ENCODE measurements at places on chromosomes 11 and 22.

GRCh38 chr22:44276706-44277356, 35.9 kb downstream of the SHISAL1 start:
- no peak for DNase-seq

DNA sequence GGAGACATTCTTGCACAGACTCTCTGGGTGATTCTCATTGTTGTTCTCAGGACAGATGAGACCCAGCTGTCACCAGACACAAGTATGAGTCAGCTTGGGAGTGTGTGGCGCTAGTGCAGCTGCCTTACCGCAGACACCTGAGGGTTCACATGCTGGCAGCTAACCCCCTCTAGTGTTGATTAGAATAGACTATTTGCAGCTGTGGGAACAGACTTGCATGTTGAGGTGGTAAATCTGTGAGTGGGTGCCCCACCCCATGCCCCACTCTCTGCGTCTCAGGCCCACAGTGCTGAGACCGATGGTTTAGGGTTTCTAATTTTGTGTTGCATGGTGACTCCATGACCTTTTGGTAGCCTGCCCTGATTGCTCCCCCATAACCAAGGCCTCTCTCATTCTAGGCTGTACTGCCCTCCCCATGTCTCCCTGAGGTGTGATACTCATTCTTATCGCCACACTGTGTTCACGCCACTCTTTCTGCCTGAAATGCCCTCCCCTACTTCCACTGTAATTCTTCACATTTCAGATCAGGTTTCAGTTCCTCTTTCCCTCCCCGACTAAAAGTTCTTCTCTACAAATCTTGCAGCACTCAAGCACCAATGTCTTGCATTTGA, 73.7 kb upstream of the KIRREL3 start:
- DNase-seq: peak; percentile 20

DNA sequence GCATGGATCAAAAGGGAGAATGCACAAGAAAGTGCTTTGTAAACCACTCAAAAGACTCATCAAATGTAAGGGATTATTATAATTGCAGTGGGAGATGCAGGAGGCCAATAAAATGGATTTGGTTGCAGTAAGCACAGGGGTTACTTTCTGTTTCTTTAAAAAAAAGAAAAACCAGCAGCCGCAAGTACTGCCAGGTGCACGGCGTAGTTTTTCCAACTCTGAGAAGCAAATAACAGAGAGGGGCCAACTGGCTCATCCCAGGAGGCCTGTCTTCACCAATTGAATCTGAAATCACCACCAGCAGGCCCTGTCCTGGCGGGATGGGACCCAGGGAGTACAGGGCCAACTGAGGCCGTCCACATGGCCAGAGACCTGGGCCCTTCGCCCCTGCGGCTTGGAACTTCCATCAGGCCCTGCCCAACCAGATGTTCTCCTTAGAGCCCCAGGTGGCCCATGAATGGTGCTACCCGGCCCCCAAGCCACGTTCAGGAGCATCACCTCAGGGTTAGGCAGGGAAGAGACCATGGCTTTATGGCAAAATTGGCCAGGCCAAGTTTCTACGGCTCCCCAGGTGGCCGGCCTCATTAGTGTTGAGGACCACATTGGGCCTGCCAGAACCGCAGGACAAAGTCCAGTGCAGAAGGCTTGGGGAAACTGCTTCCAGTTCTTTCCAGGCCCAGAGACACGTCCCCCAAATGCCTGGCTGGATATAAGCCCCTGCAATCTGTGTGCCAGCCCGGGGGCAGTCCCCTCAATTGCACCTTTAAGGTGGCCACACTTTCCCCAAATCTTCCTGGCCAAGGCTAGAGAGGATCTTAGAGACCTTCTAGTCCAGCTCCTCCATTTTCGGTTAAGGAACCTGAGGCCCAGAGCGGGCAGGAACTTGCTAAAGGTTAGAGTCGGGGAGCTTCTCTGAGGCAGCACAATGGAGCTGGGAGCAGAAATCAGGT, 61.7 kb downstream of the CHRDL2 start:
- DNase-seq: no peak

GRCh38 chr11:73312851-73313327, 4.8 kb downstream of the ARHGEF17 start:
- DNase-seq: no peak

Measured in GF-D8 (cell line).